ENCODE measurements at places on chromosomes 11 and 22. TPM values are rescaled to one million over a fixed set of nuclear protein-coding genes. Genes with fewer than 3 reads are reported as not detected.

DNA sequence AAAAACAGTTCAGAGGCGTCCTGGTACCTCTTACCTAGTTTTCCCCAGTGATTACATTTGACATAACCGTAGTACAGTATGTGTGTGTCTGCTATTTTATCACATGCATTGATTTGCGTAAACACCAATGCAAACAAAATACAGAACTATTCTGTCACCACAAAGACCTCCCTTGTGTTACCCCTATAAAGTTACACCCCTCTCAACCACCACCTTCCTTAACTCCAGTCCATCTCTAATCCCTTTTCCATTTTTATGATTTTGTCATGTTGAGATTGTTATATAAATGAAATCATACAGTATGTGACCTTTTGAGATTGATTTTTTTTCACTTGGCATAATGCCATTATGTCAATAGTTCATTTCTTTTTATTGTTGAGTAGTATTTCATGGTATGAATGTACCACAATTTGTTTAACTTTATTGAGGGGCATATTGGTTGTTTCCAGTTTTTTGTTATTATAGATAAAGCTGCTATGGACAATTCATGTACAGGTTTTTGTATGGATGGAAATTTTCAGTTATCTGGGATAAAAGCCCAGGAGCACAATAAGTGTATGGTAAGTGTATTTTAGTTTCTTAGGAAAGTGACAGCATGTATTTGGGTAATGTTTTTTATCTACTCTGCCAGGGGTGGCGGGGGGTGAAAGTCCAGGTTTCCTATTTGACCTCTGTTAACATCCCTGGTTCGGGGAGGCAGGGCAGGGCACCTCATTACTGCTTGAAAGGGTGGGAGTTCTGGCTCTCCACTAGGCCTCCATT lies 6.0 kb upstream of the SLC37A2 start:
- DNase-seq = no peak

DNA sequence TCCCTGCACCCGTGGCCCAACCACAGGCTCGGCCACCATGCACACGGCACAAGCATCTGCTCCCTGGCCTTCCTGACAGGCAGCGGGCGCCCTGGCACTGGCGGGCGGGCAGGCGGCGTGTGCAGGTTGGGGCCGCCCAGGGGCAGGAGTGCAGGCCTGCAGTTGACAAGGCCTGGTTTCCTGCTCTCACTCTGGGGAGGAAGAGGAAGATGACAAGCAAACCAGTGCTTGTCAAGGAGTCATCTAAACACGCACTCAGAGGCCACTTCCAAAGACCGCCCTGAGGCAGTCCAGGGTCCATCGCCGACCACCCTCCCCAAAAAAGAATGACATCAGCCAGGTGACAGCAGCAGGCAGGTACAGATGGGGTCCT lies 65.3 kb upstream of the LINC01488 start:
- no peak for DNase-seq

- DNase-seq = no peak
These were observed 1.5 kb downstream of the TPBGL start for GRCh38 chr11:75241906-75242644.

DNA sequence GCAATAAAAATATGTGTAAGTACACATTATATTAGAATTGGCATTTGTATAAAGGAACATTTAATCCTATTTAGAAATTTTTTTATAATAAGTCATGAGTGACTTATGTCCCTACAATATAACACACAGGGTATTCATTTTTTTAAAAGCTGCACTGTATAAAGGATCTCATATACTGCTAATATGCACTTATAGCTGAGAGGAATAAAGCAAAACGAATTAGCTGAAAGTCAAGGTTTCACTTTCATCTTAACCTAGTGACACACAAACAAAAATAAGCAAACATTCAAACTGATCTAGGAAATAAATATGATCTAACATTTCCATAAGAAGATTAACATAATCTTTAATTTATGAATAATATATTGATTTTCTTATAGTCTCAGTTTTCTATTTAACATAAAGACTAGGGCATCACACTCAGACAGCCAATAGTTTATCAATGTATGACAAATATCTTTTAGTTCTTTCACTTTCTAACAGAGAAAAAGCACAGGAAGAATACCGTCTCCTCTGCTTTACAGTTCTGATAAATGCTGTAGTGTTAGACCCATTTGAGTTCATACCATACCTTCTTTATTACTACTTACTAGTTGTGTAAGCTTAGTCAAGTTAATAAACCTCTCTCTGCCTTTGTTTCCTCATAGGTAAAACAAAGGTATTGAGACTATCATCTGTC lies 42.9 kb downstream of the DCDC1 start:
- DNase-seq = no peak

DNA sequence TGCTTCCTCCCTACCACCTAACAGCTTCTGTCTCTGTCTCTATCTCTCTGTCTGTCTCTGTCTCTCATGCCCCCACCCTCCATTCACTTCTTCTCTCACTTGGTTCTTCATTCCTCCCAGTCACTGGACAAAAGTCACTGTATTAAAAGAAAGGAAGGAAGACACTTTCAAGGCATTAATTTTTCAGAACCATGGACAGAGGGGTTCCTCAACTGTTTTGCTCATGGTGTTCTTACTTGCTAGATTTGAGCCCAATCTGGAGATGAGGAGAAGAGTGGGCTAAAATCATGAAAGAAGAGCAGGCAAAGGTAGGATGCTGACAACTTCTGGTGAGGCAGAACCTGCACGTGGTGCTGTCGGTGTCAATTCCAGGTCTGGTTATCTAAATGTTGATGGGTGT lies 116.7 kb upstream of the LARGE1 start:
- no peak for DNase-seq

DNA sequence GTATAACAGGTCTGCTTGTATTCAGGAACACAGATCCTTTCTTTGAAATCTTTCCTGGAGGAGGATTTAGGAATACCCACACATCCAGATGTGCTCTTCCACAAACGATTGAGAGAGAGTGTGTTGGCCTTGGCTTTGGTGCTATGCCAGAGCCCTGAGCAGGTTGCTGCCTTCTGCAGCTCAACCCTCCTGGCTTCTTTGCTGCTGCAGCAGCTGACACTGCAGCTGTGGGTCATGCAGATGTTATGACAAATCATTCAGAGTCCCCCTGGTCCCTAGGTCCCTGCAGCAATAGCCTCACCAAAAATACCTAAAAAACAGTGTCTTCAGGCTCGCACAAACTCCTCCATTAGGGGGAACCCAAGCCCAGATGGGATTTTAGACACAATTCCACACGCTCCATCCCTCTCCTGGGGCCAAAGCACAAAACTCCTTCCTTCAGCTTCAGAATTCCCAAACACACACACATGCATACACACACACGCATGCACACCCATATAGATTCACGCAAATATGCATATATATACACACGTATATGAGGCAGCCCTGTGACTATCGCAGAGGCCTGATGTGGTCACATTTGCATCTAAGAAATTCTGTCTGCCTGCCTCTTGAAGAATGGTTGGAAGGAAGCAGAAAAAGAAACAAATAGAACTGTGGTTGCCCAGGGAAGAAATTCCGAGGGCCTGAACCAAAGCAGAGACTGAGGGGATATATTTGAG lies 35.4 kb downstream of the SLN start:
- no peak for DNase-seq

- no peak for DNase-seq
These were observed 126.4 kb upstream of the APOA1 start for GRCh38 chr11:116963813-116964212.

SLC25A18 gene
- not detected for total RNA-seq

HEPN1 gene
- total RNA-seq = not detected
